T-helper 22 cell (primary cell): ENCODE measurements at places on chromosomes 5 and 9.

GRCh38 chr5:150647275-150648251 is 7.1 kb downstream of the SYNPO start:
- no peak for DNase-seq

- DNase-seq, result no peak
Observed at GRCh38 chr5:142842994-142843905, 73.1 kb downstream of the ARHGAP26 start.

GRCh38 chr5:90399251-90399650 is 10.3 kb downstream of the CETN3 start:
- no peak for DNase-seq

DNA sequence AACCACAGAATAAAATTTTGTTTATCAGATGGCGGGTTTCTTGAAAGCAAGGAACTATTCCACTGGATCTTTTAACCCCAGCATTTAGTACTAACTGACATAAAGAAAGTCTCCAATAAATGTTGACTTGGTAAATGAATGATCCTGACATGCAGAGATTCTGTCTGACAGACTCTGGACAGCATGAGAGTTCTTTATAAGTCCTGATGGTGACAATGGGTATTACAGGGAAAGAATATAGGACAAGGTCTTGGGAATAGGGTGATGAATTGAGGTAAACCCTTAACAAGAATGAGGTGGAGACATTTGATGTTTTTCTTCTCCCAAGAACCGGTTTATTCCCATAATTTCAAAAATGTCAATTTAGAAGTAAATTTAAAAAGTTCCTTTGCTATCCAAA is 453.9 kb downstream of the TUSC1 start:
- no peak for DNase-seq

- no peak for DNase-seq
Observed at GRCh38 chr5:163613150-163613442, 107.7 kb downstream of the MAT2B start.

- DNase-seq, result no peak
Observed at GRCh38 chr5:137367951-137368350, 131.2 kb downstream of the SPOCK1 start.
